ENCODE measurements at places on chromosomes 6 and 20.

DNA sequence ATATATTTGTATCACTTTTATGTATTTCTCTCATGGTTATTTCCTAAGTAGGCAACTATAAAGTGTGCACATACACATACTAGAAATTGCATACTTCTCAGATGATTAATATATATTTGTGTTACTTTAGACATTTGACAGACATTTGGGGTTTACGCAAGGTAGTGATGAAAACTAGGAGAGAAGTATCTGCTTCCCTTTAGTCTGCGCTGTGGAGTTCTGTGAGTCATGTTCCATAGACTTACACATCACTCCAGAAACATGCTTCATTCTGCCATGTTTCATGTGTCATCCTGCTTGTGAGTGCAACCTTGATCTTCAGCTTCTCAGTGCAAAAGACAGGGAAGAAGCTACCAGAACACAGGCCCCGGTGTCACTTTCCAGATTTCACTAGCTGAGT is 200.7 kb upstream of the BMP2 start:
- no peak for DNase-seq

DNA sequence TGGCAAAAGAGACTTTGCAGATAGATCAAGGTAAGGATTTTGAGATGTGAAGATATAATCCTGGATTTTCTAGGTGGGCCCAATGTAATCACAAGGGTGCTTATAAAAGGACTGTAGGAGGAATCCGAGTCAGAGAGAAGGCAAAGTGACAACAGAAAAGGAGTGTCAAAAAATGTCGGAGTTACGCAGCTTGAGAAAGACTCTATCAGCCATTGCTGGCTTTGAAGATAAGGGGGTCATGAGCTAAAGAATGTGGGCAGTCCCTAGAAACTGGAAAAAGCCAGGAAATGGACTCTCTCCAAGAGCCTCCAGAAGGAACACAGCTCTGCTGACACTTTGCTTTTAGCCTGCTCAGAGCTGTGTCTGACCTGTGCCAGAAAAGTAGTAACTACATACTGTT is 8.7 kb upstream of the RWDD1 start:
- no peak for DNase-seq

DNA sequence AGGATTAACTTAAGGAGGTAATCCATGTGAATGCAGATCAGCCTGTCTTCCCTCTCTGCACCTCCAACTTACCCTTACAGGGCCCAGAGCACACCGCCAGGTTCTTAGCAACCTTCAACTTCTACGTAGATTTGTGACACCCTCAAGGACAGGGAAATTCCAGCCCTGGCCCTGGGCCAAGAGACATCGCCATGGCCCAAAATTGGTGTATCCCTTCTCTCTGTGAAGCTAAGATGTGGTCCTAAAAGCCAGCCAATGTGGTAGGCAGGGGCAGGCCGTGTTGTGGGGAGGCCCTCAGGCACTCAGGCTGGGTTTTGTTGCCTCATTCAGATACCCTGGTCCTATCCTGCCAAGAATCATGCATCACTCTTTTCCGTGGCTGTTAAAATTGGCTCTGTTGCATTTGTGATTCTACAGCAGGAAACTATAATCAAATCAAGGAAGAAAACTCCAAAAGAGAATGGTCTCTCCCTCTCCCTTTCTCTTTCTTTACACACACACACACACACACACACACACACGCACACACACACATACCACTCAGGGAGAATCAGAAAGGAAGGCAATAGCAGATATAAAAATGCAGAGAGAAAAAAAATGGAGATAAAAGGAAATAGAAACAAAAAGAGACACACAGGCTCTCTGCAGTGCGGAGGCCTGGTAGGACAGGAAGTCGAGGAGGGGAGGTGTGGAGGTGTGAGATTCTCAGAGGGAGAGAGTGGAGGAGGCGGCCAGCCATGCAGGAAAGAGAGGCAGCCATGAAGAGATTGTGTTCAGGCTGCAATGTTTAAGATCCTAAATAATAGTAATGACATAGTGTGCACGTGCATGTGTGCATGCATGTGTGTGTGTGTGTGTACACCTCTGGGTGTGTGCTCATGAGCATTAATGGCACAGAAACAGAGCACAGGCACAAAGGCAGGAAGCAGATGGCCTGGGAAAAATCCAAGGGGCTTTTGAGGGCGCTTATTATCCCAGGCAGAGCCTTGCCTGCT is 201.8 kb upstream of the LRFN2 start:
- DNase-seq, result no peak

- DNase-seq, result no peak
Observed at GRCh38 chr20:1973601-1974440, 20.0 kb downstream of the PDYN start.

DNA sequence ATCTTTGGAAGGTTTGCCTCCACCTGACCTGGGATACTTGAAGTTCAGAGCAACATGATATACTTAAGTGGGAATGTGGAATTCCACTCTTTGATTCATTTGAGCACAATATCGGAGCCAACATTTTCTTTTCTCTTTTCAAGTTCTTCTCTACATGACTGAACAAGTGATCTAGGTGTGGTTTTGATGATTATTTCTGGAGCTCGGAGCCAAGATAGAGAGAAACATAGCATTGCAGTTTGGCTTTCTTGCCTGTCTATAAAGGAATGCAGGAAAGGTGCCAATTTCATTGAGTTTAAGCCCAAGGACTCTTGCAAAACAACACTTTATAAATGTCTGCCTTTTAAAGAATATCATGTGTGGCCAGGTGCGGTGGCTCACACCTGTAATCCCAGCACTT is 124.2 kb upstream of the FAM83B start:
- DNase-seq, result no peak

- no peak for DNase-seq
Observed at GRCh38 chr20:43916881-43917371, 2.3 kb downstream of the TOX2 start.

- DNase-seq, result no peak
Observed at GRCh38 chr6:70557998-70558397, 8.7 kb upstream of the SDHAF4 start.

- DNase-seq, result no peak
Observed at GRCh38 chr6:87945966-87946365, 101.7 kb upstream of the SPACA1 start.

GRCh38 chr6:169827290-169827717 is 75.9 kb downstream of the ERMARD start:
- no peak for DNase-seq

Measured in omental fat pad (tissue), 4 donors.